ENCODE measurements at places on chromosomes 7 and 10. TPM values are rescaled to one million over a fixed set of nuclear protein-coding genes. Genes with fewer than 3 reads are reported as not detected.

- no peak for DNase-seq
Observed at GRCh38 chr10:108132303-108132702, 967.8 kb upstream of the SORCS1 start.

- DNase-seq, result no peak
Observed at GRCh38 chr10:4195213-4195612, 410.2 kb upstream of the KLF6 start.

DNA sequence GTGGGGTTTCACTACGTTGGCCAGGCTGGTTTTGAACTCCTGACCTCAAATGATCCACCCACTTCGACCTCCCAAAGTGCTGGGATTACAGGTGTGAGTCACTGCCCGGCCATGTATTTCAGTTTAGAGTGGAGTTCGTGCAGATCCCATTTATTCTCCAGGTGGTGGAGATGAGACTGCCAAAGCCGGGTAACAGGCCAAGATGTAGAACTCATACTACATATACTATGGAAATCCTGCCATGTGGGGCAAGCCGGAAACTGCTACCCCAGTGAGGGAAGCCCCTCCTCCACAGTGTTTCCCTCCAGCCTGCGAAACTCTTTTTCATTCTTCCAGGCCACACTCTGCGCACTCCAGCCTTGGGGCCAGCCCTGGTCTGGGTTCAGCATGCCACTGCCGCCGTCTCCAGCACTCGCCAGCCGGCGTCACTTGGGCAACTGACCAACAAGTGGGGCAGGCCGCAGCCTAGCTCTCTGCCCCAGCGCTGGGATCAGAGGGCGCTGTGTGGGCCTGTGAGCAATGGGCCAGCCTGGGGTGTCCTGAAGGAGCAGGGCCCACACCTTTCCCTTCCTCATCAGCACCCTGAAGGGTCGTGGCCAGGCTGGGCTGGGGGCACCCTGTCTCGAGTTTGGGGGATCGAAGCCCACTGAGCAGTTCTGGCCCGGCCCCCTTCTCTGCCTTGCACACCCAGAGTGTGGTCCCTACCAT lies 122.0 kb downstream of the TRRAP start:
- no peak for DNase-seq

DNA sequence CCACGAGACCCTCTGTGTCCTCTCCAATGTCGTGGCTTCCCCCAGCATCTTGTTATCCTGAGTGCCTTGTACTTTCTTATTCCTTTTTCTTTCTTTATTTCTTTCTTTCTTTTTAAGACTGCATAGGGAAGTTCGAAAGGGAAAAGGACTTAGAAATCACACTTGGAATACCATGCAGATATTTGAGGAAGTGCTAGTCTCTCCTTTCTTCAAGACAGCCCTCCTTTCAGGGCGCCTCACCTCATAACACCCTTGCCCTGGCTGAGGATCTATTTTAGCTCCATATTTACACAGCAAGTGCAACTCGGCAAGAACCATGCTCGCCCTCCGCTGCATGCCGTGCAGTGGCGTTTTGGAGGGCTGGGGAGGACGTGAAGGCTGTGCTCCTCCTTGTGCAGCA lies 232.3 kb upstream of the GLI3 start:
- DNase-seq, result no peak

GRCh38 chr10:62341419-62341818 lies 32.8 kb upstream of the ZNF365 start:
- DNase-seq, result no peak

DNA sequence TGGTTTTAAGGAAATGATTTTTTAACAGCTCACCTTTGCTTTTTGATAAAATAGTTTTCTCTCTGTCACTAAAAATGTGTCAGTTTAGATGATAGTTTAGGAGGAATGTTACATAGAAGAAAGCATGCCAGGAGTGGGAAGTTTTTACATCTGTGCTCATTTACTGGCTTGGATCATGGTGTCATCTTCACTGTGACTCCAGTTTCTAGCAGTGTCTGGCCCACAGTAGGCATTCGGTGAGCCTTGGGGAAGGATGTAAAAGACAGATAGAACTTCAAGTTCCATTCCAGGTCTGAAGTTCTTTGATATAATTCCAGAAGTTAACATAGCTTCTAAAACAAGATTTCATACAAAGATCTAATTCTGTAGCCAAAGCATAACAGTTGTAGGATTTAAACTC lies 259.2 kb downstream of the BICC1 start:
- no peak for DNase-seq

Gene CPA1
- not detected for total RNA-seq

Gene CHN2
- total RNA-seq, result 37.7 TPM

Gene VWDE
- not detected for total RNA-seq

Gene RBM33
- 37.6 TPM for total RNA-seq

Data from sigmoid colon (tissue), 7 donors.